ENCODE measurements at places on chromosomes 1 and 21. TPM values are rescaled to one million over a fixed set of nuclear protein-coding genes. Genes with fewer than 3 reads are reported as not detected.

The LINGO4 gene
- 0.29 TPM for total RNA-seq

The ADCY10 gene
- total RNA-seq = 0.29 TPM

The TMEM269 gene
- not detected for total RNA-seq

The AVPR1B gene
- not detected for total RNA-seq

The CCT3 gene
- 120 TPM for total RNA-seq

The PRR9 gene
- total RNA-seq = not detected

The AJAP1 gene
- 0.52 TPM for total RNA-seq

The SPRR2A gene
- total RNA-seq = not detected

DNA sequence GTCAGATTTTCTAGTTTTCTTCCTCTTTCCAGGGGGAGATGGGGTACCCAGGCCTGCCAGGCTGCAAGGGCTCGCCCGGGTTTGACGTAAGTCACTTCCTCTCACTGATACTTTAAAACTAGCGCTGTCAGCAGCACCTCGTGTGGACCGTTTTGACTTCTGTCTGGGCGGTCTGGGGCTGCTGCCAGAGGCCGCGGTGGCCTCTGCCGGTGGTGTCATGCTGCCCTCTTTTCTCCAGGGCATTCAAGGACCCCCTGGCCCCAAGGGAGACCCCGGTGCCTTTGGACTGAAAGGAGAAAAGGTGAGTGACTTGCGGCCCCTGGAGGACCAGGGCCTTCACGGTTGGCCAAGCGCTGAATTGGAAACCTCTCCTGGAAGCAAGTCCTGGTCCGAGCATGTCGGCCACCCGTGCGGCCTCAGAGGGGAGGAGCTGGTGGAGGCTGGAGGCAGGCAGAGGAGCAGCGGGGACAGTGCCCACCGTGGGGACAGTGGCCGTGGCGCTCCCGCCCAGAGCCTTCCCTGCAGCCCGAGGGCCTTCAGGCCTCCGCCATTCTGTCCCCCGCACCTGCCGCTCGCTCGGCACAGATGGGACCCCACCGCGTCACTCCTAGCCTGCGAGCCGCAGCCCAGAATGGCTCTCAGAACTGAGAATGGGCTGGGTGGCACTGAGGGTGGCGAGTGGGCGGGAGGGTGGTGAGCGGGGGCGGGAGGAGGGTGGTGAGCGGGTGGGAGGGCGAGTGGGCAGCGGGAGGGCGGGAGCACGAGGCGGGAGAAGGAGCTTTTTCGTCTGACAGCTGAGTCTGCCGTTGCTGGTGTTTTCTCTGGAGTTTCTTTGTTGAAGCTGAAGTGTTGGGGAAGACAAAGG is 9.4 kb downstream of the COL6A1 start:
- H3K27ac ChIP-seq = no peak overlapping the region
- no peak overlapping the region for H3K4me3 ChIP-seq
- no peaks in the 10 kb centered on the region for H3K4me1 ChIP-seq
- DNase-seq = peak; percentile 61

DNA sequence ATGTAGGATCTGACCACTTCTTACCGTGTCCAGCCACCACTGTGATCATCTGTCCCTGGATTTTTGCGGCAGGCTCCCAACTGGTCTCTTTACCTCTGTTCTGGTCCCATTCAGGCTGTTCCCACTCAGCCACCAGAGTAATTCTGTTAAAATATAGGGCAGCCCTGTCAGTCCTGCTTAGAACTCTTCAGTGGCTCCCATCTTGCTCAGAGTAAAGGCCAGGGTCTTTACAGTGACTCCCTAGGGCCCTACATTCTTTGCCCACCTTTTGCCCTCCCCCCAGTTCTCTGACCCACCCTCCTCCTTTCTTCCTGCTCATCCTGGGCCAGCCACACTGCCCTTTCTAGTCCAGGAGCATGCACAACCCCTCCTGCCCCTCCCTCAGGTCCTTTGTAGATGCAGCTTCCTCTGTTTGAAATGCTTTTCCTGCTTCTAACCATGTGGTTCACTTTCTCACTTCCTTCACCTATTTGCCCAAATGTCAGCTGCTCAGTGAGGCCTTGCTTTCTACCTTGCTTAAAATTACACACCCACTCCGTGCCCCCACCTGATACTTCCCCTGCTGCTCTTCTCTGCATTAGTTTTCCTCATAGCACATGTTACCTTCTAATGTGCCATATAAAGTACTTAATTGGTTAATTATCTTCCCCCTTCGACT is 7.8 kb downstream of the UBIAD1 start:
- no peaks in the 10 kb centered on the region for H3K27me3 ChIP-seq
- peak overlapping the region; percentile 53 for H3K27ac ChIP-seq
- H3K36me3 ChIP-seq = peaks cover 19% of the 10 kb centered on the region
- peaks cover 35% of the 10 kb centered on the region for H3K4me1 ChIP-seq

DNA sequence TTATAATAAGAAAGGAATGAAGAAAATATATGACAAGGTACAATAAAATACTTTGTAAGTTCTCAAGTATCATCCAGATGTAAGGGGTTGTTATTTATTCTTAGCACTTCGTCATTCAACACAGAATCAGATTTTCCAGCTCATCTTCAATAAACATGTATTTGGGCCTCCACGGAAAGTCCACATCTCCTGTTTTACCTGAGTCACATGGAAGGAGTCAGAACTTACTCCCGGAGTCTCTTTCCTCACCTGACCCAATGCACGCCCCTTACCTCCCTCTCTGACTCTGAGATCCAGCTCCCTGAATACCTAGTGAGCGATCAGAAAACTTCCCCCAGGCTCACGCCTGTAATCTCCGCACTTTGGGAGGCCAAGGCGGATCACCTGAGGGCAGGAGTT is 1.5 kb upstream of the PMVK start:
- no peaks in the 10 kb centered on the region for H3K27me3 ChIP-seq
- peaks cover 36% of the 10 kb centered on the region for H3K4me1 ChIP-seq
- no peak for DNase-seq
- peak overlapping the region; percentile 99 for H3K27ac ChIP-seq

DNA sequence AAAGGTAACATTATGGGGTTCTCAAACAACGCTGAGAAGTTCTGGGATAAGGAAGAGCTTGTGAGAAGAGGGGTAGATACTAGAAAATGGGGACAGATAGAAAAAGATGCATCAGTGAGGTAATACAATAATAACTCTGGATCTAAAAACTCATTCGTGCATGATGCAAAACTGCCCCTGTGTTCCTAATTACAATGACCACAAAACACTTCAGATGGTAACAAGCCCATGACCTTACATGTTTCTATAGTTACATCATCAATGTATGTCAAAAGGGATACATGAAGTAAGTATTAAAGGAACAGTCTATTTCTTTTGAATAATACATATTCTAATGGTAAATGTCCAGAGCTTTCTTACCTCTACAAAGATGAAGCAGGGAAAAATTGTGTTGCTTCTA is 110.6 kb upstream of the PLPPR5 start:
- no peaks in the 10 kb centered on the region for H3K4me1 ChIP-seq
- no peak for DNase-seq
- no peak overlapping the region for H3K4me3 ChIP-seq
- no peak overlapping the region for H3K27ac ChIP-seq
- no peaks in the 10 kb centered on the region for H3K27me3 ChIP-seq
- no peaks in the 10 kb centered on the region for H3K36me3 ChIP-seq

GRCh38 chr1:190452272-190452848 is 25.3 kb downstream of the BRINP3 start:
- H3K4me1 ChIP-seq = no peaks in the 10 kb centered on the region
- no peaks in the 10 kb centered on the region for H3K27me3 ChIP-seq
- H3K4me3 ChIP-seq = no peak overlapping the region
- no peak for DNase-seq
- H3K27ac ChIP-seq = no peak overlapping the region

DNA sequence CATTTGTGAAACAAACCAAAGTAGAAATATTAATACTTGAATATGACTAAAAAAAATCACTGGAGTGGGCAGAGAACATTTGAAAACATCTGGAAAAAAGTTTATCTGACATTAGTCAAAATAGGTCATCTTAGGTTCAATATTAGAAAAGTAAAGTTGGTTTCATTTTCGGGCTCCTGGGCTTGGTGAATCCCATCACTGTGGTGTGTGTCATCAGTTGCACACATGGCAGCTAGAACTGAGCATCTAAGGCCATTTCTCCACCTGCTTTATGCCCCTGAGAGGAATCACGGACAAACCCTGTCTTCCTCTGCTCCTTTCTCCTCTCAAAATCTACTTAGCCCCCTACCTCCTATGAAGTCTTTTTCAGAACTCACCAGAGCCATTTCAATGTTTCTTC is 5.4 kb downstream of the HSD11B1 start:
- no peak overlapping the region for H3K4me3 ChIP-seq
- H3K4me1 ChIP-seq = no peaks in the 10 kb centered on the region
- H3K36me3 ChIP-seq = no peaks in the 10 kb centered on the region
- H3K27me3 ChIP-seq = no peaks in the 10 kb centered on the region

DNA sequence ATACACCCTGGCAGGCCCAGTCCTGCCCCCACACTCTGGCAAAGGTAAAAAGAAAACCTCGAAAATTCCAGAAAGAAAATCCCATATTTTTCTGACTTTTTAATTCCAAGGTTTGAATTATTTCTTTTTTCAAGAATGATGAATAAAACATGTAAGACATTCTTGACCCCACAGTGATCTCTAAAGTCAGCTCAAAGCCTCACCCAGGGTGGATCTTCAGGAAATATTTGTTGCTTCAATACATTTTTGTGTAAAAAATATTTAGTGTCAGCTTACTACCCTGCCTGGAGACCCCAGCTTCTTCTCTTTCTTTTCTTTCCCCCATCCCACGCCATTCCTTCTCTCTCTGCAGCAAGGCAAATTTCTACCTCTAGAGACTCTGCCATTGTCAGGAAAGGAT is 7.0 kb upstream of the NT5C1A start:
- no peak overlapping the region for H3K27ac ChIP-seq
- H3K4me3 ChIP-seq = no peak overlapping the region
- DNase-seq = no peak
- peaks cover 3% of the 10 kb centered on the region for H3K4me1 ChIP-seq

DNA sequence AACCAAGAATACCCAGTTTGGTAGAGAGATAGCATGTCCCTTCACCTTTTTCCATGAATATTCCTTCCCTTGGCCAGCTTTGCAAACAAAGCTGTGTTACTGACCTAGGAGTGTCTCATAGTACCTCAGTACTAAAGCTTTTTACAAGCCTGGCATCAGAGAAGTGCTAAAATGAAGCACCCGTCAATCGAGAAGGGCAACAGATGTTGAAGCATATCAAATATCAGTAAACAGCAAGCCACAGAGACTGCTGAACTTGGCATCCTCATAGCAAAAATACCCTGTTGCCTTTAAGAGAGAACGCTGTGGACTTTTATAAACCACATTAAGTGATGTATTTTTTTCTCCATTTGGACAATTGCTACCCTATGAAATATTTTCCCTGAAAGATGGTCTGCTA is 128.6 kb upstream of the HOOK1 start:
- no peaks in the 10 kb centered on the region for H3K36me3 ChIP-seq
- H3K27ac ChIP-seq = no peak overlapping the region
- H3K27me3 ChIP-seq = no peaks in the 10 kb centered on the region
- no peak overlapping the region for H3K4me3 ChIP-seq

DNA sequence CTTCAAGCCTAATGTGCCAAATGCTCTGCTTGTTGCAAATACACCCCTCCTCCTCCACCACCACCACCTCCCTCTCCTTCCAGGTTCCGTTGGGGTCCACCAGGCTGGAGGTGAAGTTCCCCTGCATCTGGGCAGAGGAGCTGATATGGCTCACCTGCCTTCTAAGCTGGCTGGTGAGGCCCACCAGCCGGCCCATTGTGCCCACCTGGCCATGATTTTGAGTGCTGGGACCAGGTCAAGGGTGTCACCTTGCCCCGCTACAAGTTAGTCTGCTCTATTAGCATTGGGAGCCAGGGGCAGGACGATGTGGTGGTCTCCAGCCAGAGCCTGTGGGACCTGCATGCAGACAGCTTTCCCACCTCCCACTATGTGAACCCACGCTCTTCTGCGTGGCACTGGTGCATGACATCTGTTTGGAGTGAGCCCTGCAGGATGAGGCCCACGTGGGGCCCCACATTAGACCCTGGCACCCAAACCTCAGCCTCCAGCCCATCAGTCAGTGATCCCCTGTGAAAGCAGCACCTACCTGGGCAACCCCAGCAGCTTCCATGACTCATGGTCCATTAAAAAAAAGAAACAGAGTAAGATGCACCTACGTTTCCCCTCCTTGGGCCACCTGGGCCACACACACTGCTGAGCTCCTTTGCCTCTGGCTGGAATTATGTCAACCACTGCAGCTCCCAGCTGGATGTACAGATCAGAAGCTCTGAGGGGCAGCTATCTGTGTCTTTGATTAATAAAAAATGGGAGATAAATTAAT is 15.6 kb upstream of the CDCP2 start:
- H3K4me1 ChIP-seq = no peaks in the 10 kb centered on the region
- no peak overlapping the region for H3K4me3 ChIP-seq
- no peak for DNase-seq
- H3K36me3 ChIP-seq = no peaks in the 10 kb centered on the region
- H3K27me3 ChIP-seq = no peaks in the 10 kb centered on the region
- no peak overlapping the region for H3K27ac ChIP-seq

GRCh38 chr1:84582802-84583587 is 8.8 kb upstream of the CTBS start:
- H3K27ac ChIP-seq = no peak overlapping the region
- no peaks in the 10 kb centered on the region for H3K4me1 ChIP-seq
- no peaks in the 10 kb centered on the region for H3K36me3 ChIP-seq
- no peak for DNase-seq
- no peak overlapping the region for H3K4me3 ChIP-seq
- no peaks in the 10 kb centered on the region for H3K27me3 ChIP-seq

- H3K36me3 ChIP-seq = peaks cover 9% of the 10 kb centered on the region
- no peaks in the 10 kb centered on the region for H3K4me1 ChIP-seq
- no peak overlapping the region for H3K4me3 ChIP-seq
- H3K27ac ChIP-seq = no peak overlapping the region
- no peaks in the 10 kb centered on the region for H3K27me3 ChIP-seq
These were observed 37.4 kb downstream of the VANGL1 start for GRCh38 chr1:115679141-115679611.

DNA sequence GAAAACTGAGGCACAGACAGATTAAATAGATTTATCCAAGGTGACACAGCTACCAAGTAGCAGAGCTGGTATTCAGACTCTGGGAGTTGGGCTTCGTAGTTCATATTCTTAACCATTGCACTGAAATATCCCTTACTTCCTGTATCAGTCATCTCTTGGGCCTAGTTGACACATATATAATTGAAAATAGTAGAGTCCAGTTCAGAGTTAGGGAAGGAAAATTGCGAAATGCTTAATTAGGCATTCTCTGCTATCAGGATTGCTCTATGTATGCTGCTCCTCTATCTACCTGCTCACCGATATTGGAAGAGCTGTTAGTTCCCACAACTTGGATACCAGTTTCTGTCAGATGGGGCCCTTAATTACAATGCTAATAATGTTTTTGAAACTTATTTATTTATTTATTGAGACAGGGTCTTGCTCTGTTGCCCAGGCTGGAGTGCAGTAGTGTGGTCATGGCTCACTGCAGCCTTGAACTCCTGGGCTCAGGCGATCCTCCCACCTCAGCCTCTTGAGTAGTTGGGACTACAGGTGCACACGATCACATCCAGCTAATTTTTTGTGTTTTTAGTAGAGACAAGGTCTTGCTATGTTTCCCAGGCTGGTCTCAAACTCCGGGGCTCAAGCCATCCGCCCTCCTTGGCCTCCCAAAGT is 8.2 kb downstream of the RCOR3 start:
- no peak overlapping the region for H3K4me3 ChIP-seq
- peaks cover 35% of the 10 kb centered on the region for H3K36me3 ChIP-seq
- H3K27ac ChIP-seq = no peak overlapping the region
- no peaks in the 10 kb centered on the region for H3K4me1 ChIP-seq
- no peaks in the 10 kb centered on the region for H3K27me3 ChIP-seq

- no peak overlapping the region for H3K4me3 ChIP-seq
- peaks cover 53% of the 10 kb centered on the region for H3K36me3 ChIP-seq
- H3K27me3 ChIP-seq = no peaks in the 10 kb centered on the region
These were observed 16.2 kb downstream of the SDCCAG8 start for GRCh38 chr1:243271996-243272395.

- DNase-seq = peak; percentile 46
- H3K27me3 ChIP-seq = peaks cover 32% of the 10 kb centered on the region
- H3K27ac ChIP-seq = no peak overlapping the region
These were observed 1.4 kb upstream of the FNDC5 start for GRCh38 chr1:32872192-32872460.
